ENCODE measurements at places on chromosomes 1 and 21.

GRCh38 chr1:228920831-228921230 is 185.6 kb downstream of the RHOU start:
- DNase-seq, result no peak

GRCh38 chr1:56434740-56435139 is 144.6 kb downstream of the PLPP3 start:
- DNase-seq, result no peak

DNA sequence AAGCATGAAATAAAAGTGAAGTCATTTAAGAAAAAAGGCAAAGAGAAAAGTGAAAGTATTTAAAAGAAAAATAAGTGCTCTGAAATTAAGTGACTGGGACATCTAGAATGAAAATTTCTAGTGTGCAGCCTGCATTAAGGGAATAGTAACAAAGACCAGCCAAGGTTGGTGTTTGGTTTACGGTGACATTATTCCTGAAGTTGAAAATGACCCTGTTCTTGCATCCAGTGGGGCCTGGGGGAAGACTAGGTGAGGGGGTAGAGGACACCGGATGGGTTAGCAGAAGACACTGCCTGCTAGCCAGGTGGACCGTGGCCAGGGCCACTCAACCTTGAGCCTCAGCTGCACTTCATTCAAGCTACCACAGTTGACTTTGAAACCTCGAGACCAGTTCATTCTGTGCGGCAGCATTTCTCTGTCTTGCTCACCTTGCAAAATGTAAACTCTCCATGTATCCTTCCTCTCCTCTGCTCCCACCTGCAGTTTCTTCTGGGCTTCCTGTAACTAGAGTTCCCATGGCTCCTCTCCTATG is 14.3 kb upstream of the KCNK1 start:
- no peak for DNase-seq

DNA sequence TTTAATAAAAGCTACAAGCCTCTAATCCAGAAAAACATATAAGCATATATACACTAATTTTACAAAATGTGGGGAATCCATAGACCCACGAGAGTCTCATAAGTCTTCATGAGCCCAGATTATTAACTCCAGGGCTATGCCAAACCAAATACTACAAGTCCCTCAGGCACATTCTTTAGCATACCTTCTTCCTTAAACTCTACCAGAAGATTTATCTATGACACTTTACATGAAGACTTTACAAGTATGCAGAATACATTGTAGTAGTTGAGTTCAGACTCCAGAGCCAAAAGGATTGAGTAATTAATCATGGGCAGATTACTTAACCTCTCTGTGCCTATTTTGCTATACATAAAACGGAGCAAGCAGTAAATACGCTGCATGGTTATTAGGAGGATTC is 793.7 kb upstream of the ADGRL2 start:
- DNase-seq, result no peak

- DNase-seq, result no peak
These were observed 1.8 kb upstream of the MEX3A start for GRCh38 chr1:156083800-156084790.

- DNase-seq, result no peak
These were observed 2.9 kb downstream of the RXRG start for GRCh38 chr1:165442053-165442452.

DNA sequence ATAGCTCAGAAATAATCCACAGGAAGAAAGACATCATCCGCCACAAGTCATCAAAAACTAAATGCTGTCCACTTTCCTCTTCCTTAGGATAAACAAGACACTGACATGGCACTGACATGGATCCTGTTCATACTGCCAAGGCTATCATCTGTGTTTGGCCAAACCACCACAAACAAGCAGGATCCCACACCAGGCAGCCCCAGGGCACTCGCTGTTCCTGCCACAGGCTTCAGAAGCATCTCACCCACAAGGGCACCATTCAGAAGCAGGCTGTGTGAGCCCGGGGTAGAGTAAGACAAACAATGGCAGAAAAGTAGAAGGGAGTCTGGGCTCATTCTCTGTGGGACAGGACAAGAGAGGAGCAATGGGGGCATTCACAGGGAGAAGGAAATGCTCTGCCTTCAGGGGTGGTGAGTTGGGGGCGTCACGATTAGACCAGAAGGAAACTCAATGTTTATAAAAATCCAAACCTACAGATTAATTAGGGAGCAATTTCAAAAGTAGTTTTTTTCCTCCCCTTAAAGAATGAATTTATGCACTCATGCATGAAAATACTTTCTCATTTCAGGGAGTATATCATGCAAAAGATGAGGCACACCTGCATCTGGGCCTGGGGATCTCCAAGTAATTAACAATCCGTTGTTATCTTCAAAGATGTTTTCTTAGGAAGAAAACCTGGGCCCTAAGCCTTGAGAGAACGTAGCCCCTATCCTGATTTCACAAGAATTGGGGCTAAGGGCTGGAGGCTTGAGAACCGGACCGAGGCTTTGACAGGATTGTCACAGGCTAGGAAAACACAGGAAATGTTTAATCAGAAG is 43.3 kb upstream of the ATP1A1 start:
- DNase-seq, result no peak
